ENCODE measurements at places on chromosomes 12 and 14.

DNA sequence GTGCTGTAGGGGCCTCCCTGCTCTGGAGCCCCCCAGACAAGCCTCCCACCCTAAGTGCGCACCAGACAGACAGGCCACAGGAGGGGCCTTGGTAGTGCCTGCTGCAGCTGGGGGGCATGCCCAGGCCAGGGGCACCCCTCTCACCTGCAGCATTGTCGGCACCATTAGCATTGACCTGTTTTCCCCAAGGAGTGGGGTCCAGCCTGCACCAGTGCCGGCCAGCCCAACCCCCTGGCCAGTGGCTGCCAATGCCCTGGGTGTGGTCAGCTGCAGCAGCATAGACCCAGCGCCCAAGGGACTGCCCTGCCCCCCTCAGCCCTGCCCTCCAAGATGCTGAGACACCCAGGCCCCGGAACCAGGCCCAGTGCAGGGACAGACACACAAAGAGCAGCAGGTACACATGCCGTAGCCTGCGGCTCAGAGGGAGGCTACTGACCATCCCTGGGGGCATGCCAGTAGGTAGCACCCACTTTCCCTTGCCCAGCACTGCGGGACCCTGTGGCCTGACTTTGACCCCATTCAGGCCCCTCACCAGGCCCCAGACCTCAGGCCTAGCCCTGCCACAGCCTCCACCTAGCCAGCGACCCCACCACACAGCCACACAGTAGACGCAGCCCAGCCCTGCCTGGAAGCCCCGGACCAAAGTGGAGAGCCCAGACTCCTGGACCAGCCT is 1.0 kb downstream of the AHNAK2 start:
- no peak for DNase-seq

- DNase-seq, result no peak
Observed at GRCh38 chr12:46815809-46816208, 10.0 kb downstream of the SLC38A4 start.

GRCh38 chr12:122489038-122489437 is 11.7 kb downstream of the ZCCHC8 start:
- no peak for DNase-seq

DNA sequence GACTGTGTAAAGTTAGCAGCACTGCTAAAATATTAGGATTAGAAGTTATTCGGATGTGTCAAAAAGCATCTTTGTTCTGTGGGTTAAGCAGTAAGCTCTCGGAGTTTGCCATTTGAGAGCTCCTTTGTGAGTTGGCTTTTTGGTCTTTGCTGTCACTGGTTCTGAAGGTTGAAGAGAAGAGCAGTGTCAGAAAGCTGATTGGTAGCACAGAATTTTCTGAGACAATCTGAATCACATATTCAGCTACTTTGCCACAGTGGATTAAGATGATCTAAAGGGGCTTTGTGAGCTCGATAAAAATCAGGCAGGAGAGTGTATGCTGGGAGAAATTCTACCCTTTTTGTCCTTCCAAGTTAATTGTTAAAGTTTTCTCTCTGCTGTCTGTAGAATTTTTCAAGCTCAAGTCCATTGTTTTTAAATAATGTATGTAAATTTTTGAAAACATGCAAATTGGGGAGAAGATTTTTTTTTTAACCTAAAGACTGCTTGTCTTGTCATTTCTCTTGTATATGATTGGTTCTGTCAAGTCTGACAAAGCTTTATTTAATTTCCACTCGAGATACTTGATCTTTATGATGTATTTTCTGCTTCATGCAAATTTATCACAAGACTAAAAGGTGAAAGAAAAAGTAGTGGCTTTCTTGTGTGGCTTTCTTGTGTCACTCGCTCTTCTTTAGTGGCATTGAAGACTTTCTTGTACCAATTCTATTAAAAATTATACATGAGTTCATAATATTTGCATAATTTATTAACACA is 307.3 kb downstream of the EGLN3 start:
- DNase-seq, result no peak

- DNase-seq, result no peak
Observed at GRCh38 chr14:33950320-33951182, at the start of gene EGLN3. Gene EGLN3 (minus strand): TSS chr14:33951074. CDS start chr14:33950752, 322 bp downstream.

DNA sequence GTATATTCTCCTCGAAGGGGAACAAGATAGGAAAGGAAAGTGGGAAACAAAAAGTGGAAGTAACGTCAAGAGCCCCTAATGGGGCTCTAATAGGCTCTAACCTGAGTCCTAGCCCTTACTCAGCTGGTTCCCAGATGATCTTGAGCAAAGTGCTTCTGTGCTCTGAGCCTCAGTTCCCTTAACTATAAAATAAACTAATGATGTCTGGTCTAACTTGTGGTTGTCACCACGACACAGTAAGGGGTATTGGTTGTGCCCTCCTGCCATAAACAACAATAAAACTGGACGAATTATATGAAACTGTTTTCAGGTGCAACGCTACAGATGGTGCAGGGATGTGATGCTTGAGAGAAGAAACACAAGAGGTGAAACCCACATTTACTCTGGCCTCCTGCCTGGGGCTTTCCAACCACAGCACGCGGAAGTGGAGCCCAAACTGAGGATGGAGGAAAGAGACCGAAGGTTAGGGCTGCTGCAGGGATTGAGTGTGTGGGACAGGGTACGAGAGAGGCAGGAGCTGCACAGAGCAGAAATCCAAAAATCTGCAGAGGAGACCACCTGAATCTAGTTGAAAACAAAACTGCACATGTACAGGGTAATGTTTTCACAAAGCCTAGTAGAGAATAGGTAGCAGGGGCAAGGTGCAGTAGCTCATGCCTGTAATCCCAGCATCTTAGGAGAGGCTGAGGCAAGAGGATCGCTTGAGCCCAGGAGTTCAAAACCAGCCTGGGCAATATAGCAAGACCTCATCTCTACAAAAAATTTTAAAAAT is 45.6 kb upstream of the BCL2L14 start:
- DNase-seq, result no peak

DNA sequence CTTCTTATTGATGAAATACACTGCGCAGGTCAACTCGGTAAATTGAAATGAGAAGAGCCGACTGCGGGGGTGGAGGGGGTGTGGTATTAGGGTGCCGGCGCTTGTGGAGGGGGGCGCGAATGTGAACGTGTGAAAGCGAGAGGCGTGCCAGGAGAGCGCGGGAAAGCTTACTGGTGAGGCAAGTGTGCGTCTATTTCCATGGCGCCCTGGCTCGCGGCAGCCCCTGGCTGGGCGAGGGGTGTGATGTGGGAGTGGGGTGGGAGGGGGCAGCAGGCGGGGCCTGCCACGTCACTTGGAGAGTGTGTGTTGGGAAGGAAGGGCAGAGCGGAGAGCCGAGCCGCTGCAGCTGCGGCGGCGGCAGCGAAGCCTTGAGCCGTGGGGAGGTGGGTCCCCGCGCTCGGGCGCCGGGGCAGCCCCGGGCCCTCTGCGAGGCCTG is 88.8 kb downstream of the GALNT8 start:
- no peak for DNase-seq

- DNase-seq, result no peak
Observed at GRCh38 chr12:49540229-49541139, 1.7 kb downstream of the KCNH3 start.

DNA sequence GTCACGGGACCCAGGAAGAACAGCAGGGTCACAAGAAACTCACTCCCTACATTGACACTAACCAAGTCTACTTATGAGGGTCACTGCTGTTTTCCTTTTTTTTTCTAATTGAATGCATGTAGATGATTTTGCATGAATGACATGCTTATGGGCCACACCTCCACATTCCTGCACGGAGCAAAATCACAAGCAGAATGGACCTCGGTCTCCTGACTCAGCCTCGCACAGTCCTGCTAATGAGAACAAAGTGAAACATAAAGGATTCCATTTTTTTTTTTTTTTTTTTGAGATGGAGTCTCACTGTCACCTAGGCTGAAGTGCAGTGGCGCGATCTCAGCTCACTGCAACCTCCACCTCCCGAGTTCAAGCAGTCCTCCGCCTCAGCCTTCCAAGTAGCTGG is 12.3 kb downstream of the SCARB1 start:
- no peak for DNase-seq

- DNase-seq, result no peak
Observed at GRCh38 chr12:116636608-116637519, 77.7 kb downstream of the MAP1LC3B2 start.

DNA sequence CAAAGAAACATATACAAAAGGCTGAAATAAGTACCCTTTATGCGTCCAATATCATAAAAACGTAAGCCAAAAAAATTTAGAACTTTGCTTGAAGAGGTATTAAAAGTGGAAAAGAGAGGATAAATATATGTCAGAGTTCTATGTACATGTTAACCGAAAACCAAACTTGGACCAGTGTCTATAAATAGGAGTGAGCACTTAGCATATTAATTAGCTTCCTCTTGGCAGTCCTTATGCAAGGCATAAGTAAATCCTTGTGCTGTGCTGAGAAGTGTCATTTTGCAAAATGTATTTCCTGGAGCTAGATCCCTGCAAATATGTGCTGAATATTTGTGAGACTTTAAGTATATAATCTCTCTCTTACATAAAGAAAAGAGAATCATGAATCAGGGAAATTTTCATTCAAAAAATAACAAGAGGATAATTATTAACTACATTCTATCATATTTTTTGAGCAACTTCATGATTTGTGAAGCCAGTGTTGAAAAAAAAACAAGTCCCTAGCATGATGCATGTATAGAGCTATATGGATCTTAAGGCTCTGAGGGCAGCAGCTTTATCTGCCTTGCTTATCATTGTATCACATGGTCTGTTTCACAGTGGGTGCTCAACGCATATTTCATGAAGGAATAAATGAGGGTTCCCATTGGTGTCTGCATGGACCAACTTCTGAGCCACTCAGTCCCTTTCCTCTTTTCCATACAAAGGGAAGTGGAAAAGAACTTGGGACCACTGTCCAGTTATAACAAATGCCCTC is 326.1 kb downstream of the PDZRN4 start:
- no peak for DNase-seq

GRCh38 chr14:68392393-68393141 is 400.3 kb downstream of the ZFP36L1 start:
- DNase-seq, result no peak

DNA sequence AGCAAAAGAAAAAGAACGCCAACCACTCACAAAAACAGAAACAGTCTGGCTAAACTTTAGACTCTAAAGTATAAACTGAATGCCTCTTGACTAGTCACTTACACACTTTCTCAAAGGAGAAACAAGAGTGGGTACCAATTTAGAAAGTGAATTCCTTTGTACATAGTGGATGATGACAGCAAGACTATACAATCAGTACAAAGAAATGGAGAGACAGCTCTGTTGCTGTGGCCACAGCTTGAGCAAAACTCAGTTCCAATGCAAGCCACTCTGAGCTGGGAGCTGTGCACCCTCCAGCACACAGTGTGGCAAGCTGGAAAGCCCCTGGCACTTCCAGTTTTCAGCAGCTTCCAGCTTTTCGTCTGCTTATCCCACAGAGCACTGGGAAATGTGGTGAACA is 21.7 kb downstream of the NT5DC3 start:
- no peak for DNase-seq

DNA sequence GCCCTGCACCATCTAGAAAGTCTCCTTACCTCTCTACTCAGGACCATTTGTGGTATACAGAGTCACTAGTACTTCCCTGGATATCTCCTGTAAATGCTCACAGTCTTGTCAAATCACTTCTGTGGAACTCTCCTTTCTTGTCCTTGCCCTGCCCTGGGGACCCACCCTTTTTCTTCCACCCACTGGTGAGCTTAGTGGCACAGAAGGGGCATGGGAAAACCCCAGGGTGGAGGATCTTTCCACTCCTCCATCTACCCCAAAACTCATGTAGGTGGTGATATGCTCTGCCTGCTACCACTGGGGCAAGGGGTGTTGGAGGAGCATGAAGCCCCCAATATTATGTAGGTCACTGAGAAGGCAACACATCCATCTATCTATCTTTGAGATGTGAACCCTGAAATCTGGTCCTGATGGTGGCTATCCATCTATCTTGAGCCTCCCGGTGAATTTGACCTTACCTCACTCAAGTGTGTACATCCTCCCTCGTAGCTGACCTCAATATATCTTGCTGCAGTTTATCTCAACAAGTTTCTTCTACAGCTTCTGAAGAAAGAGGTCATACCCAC is 943 bp downstream of the TESPA1 start:
- no peak for DNase-seq

DNA sequence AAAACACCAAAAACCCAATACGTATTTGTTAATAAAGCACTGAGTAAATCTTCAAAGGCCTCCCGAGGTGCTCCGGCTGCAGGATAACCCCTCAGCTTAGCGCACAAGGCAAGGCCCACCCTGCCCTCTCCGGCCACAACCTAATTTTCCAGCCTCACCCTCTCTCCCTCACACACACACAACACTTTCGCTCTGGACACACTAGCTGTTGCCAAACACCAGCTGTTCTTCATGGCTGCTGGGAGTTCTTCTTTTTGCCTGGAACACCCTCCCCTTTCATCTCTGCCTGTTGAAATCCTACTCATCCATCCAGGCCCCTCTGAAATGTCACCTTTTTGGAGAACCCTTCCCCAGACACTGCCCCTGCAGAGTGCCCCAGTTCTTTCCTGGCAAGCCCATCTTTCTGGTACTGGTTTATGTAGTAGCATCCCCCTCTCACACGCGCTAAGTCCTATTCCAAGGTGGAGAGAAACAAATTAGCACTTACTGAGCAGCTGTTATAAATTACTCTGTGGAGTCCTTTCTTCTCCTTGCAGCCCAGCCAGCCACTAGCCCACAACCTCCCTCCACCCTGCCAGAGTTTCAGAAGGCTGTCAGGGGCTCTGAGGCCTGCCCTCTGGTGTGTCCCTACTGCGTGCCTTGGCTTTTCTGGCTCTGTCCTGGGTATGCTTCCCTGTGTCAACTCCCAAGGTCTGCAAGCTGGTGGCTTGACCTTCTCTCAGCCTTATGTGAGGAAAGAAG is 805 bp upstream of the CRACR2A start:
- DNase-seq, result no peak

DNA sequence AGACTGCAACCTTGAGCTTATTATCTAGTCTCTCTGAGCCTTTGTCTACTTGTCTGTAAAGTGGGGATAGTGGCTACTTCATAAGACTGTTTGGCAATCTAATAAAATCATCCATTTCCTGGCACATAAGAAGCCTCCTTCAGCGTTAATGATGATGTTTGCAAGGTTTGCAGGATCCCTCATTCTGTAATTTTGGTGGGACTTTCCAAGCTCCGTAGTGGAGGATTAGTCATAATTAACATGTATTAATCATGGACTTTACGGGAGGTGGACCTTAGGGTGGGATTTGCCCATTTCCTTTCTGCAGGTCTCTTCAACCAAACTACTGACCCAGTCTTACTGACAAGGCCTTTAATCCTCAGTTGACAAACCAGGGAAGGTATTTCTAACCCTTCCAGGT is 66.2 kb downstream of the NTF3 start:
- DNase-seq, result no peak
